ENCODE measurements at places on chromosomes 5 and 9. TPM values are rescaled to one million over a fixed set of nuclear protein-coding genes. Genes with fewer than 3 reads are reported as not detected.

DDX4 gene
- total RNA-seq, result not detected

GRCh38 chr9:131720330-131720729, 19.5 kb downstream of the RAPGEF1 start:
- H3K27ac ChIP-seq, result peak overlapping the region; percentile 23
- no peaks in the 10 kb centered on the region for H3K27me3 ChIP-seq
- H3K4me3 ChIP-seq, result no peak overlapping the region
- no peak for DNase-seq
- no peaks in the 10 kb centered on the region for H3K36me3 ChIP-seq

- H3K4me3 ChIP-seq, result no peak overlapping the region
- no peak overlapping the region for H3K27ac ChIP-seq
- no peak for DNase-seq
- H3K27me3 ChIP-seq, result no peaks in the 10 kb centered on the region
These were observed 7.4 kb upstream of the HNRNPA0 start for GRCh38 chr5:137761566-137761965.

PRR16 gene
- total RNA-seq, result 7.5 TPM

- no peaks in the 10 kb centered on the region for H3K4me1 ChIP-seq
- no peak for DNase-seq
These were observed 321.9 kb downstream of the CDK5RAP2 start for GRCh38 chr9:120258096-120258495.

DNA sequence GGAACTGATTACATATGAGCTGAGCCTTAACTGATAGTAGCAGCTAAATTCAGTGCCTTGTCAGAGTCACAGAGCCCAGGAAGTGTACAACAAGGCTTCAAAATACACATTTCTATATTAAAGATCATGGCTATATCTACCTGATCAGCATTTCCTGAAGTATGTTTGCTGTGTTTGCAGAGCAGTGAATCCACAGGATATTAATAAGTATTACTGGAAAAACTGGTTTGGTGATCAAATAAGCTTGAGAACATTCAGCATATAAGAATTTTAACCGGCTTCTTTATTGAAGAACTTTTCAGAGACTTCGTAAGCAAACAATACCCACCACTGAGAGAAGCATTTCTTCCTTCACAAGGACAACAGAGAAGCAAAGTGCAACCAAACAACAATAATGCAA, 227.0 kb downstream of the ELAVL2 start:
- no peak overlapping the region for H3K27ac ChIP-seq
- H3K4me3 ChIP-seq, result no peak overlapping the region
- H3K4me1 ChIP-seq, result peaks cover 3% of the 10 kb centered on the region

GRCh38 chr5:173099461-173099860, 43.3 kb downstream of the CREBRF start:
- H3K27me3 ChIP-seq, result no peaks in the 10 kb centered on the region
- H3K36me3 ChIP-seq, result peaks cover 7% of the 10 kb centered on the region
- no peak overlapping the region for H3K27ac ChIP-seq
- no peak overlapping the region for H3K4me3 ChIP-seq

ELOVL7 gene
- 1.1 TPM for total RNA-seq

DNA sequence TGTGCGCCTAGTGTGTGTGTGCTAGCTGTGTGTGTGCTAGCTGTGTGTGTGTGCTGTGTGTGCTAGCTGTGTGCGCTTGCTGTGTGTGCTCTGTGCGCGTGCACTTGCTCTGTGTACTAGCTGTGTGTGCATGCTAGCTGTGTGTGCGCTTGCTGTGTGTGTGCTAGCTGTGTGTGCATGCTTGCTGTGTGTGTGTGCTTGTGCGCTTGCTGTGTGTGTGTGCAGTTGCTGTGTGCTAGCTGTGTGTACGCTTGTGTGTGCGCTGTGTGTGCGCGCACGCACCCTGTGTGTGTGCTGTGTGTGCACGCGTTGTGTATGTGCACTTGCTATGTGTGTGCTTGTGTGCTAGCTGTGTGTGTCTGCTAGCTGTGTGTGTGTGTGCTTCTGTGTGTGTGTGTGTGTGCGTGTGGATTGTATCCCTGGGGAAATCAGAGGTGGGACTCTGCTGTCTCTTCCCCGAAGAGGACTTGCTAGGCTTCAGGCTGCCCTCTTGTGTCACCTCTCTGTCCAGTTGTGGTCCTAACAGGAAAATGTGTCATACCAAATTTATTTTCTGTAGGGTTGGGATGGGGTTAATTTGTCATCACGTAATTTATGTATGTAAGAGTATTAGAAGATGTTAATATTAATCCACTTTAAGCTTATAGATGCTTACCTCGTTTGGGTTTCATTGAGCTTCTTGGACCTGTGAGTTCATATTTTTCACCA, 38.9 kb downstream of the TPPP start:
- DNase-seq, result no peak
- no peaks in the 10 kb centered on the region for H3K36me3 ChIP-seq
- H3K27ac ChIP-seq, result no peak overlapping the region
- no peaks in the 10 kb centered on the region for H3K4me1 ChIP-seq
- H3K4me3 ChIP-seq, result no peak overlapping the region
- H3K27me3 ChIP-seq, result no peaks in the 10 kb centered on the region

GRCh38 chr9:117028103-117028858, 341.2 kb downstream of the TRIM32 start:
- H3K36me3 ChIP-seq, result no peaks in the 10 kb centered on the region
- no peak overlapping the region for H3K4me3 ChIP-seq
- DNase-seq, result peak; percentile 29
- H3K27ac ChIP-seq, result no peak overlapping the region
- no peaks in the 10 kb centered on the region for H3K4me1 ChIP-seq

DNA sequence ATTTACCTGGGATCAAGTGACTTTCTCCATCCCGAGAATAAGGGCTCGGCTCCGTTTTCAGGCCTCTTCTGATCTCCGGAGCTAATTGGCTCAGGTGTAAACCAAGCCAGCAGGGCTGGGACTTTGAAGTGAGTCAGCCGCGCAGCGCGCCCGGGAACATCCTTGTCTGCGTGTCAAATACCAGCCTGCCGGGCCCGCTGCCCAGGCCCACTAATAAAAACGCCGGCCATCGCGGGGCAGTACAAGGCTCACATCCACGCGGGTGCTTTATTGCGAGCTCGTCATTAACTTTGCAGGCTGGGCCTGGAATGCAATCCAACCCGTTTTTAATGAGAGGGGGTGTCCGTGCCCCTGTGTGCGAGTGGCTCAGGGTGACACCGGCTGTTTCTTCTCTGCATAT, 416.8 kb downstream of the IRX2 start:
- no peak overlapping the region for H3K27ac ChIP-seq
- no peaks in the 10 kb centered on the region for H3K27me3 ChIP-seq
- H3K4me3 ChIP-seq, result no peak overlapping the region
- no peak for DNase-seq

DNA sequence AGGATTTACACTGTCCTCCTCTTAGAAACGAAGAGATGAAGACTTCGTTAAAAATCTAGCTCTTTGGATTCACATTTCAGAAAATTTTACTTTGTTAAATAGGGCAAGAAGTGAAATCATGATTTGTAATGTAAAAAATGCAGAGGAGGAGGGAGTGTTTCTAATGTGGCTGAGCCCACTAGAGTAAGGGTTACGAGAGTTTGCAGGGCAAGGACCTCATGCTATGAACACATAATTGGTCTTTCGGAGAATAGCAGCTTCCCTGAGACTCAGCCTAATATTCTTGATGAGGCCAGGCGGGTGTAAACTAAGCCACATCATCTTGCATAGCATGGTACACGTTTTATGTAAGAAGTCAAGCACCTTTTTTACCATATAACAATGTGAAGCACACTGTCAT, 191.0 kb upstream of the ADAMTS16 start:
- no peak overlapping the region for H3K4me3 ChIP-seq
- H3K36me3 ChIP-seq, result no peaks in the 10 kb centered on the region
- H3K4me1 ChIP-seq, result no peaks in the 10 kb centered on the region
- H3K27ac ChIP-seq, result no peak overlapping the region
- DNase-seq, result no peak

ARL14EPL gene
- not detected for total RNA-seq

NEUROG1 gene
- not detected for total RNA-seq

GRCh38 chr5:168121138-168121494, 170.3 kb upstream of the WWC1 start:
- no peak overlapping the region for H3K4me3 ChIP-seq
- H3K27me3 ChIP-seq, result no peaks in the 10 kb centered on the region
- DNase-seq, result no peak
- H3K36me3 ChIP-seq, result no peaks in the 10 kb centered on the region
- peak overlapping the region; percentile 29 for H3K27ac ChIP-seq
- H3K4me1 ChIP-seq, result peaks cover 6% of the 10 kb centered on the region

PITX1 gene
- total RNA-seq, result not detected

Measured in heart left ventricle (tissue), 16 donors.